Hematopoietic multipotent progenitor cell (in vitro differentiated cells): ENCODE measurements at places on chromosomes 2 and 18. TPM values are rescaled to one million over a fixed set of nuclear protein-coding genes. Genes with fewer than 3 reads are reported as not detected.

DNA sequence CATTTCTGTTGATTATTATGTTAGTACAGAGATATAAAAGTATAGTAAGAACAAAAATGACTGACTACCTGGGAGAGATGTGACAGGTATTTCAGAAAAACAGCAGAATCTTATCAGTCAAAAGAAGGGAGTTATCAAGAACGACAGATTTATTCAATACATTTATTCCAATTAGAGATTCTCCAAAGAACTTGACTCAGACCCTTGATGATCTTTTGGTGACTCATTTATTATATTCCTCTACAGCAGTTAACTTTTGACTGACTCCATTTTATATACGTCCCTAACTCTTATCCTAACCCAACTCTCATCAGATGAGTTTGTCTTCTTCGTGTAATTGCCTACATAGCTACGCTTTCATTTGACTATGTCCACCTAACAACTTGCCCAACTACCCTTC is 91.1 kb downstream of the C2orf74 start:
- DNase-seq, result no peak

- no peak for DNase-seq
Observed at GRCh38 chr18:48831113-48831759, 119.5 kb downstream of the SMAD7 start.

- no peak for DNase-seq
Observed at GRCh38 chr18:47248115-47248603, 3.3 kb downstream of the SKOR2 start.

- no peak for DNase-seq
Observed at GRCh38 chr2:127259355-127259754, 34.6 kb downstream of the ERCC3 start.

DNA sequence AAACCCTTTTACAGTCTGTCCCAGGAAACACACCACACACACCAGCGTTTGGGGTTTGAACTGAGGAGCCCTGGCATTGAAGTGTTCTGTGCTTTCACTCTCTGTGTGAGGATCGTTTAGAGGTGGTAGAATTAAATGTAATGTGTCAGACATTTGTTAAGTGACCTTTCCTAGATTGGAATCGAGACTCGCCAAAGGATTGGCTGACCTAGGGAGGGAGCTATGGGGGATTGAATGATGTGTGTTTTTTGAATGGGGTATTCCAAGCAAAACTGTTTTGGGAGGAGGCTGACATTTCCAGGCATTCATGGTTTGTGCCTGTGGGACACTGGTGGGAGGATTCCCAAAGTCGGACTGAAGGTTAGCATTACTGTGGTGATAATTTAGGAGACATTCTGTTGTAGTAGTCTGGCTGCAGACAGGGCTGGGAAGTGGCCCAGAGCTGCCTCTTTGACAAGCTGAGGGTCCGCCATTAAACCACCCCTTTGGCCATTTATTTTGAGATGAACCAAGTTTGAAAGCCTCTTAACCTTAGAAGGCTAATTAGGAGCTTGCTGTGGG is 1.7 kb downstream of the MYO1B start:
- DNase-seq, result no peak

DNA sequence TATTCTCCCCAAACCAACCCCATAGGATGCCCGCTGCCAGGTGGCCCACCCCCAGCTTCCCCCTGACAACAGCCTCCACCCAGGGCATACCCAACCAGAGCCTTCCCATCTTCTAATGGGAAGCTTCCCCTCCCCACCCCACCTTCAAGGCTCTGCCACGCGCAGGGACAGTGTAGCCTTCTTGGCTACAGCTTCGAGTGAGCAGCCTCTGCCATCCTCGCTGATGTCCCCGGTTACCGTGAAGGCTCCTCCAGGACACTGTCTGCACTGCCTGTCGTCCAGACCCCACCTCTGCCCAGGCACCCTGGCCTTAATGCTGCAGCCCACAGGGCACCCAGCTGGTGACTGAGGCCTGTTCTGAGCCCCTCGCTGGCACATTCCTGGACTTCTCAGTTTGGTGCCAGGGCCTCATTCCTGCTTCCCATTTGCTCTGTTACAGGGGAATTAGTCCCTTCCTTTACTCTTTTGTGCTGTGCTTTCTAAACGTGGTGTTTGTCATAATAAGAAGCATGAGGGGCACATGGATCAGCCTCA is 13.0 kb upstream of the ADNP2 start:
- no peak for DNase-seq

GRCh38 chr18:40233931-40234616 is 1721.0 kb upstream of the PIK3C3 start:
- DNase-seq, result no peak

Gene TXNDC2
- not detected for total RNA-seq
